MM.1S (cell line): ENCODE measurements at places on chromosomes 12 and 14.

DNA sequence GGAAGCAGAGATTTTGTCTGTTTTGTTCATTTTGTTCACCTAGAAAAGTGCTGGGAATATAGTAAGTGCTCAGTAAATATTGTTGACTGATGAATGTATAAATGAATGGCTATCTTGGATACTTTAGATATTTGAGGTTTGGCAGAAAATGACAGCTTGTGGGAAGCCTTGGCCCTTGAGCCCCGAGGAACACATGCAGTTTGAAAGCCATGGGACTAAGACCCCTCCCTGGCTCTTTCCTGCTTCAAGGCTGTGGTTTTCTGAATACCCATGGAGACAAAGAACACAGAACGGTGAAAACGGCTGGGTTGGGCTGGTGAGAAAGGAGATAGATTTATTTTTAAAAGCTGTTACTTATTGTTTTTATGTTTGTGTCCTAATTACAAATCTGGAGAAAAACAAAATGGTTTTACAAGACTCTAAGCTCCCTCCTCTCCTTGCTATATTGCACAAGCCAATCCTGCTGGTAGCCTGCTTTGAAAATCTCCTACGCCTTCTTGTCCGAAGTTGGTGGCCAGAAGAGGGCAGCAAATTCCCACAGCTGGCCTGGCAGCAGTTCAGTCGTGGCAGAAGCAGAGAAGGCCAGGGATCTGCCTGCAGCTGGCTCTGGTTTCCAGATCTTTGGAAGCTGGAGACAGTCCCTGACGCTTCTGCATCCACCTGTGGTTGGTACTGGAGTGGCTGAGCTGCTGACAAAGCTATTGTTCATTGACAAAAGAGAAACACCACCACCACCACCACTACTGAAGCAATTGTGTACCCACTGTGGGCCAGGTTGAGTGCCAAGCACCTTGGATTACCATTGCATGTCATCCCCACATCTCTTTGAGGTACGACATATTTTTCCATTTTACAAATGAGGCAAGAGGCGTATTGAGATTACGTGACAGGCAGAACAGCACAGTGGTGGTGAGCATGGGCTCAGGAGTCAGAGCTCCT is 5.2 kb upstream of the KRT85 start:
- H3K4me1 ChIP-seq, result no peaks in the 10 kb centered on the region
- no peak overlapping the region for H3K27ac ChIP-seq
- DNase-seq, result peak; percentile 52
- peaks cover 86% of the 10 kb centered on the region for H3K27me3 ChIP-seq

- DNase-seq, result no peak
- no peaks in the 10 kb centered on the region for H3K27me3 ChIP-seq
- no peaks in the 10 kb centered on the region for H3K36me3 ChIP-seq
- H3K27ac ChIP-seq, result no peak overlapping the region
These were observed 33.8 kb downstream of the SYT1 start for GRCh38 chr12:78898416-78898815.

GRCh38 chr14:64861916-64862315 is 17.8 kb downstream of the SPTB start:
- no peak for DNase-seq
- no peak overlapping the region for H3K27ac ChIP-seq
- H3K27me3 ChIP-seq, result no peaks in the 10 kb centered on the region

- no peak for DNase-seq
- H3K4me1 ChIP-seq, result no peaks in the 10 kb centered on the region
- no peak overlapping the region for H3K4me3 ChIP-seq
- no peak overlapping the region for H3K27ac ChIP-seq
These were observed 106.4 kb downstream of the PCNX1 start for GRCh38 chr14:71013551-71014192.

DNA sequence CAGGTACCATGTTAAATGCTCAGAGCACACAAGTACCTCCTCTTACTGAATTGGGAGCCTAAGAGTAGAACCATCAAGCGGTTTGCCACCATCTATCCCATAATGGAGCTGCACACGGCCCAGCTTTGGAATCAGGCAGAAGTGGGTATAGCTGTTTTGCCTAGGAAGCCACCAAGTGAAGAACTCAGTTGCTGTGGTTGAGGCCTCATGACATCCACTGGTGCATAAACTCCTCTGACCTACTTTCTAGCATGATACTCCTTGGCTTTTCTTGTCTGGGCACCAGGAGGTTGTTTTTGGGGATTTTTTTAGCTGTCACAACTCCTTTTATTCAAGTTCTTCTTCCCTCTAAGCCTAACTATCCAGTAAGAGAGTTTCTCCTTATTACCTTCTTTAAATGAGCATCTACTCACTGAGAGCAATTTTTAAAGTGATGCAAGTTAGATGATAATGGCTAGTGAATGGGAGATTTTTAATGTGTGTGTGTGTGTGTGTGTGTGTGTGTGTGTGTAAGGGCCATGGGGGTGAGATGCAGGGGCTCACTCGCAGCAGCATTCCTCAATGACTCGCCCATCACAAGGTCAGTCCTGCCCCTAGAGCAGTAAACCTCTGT is 20.9 kb upstream of the KRAS start:
- H3K27me3 ChIP-seq, result no peaks in the 10 kb centered on the region
- no peaks in the 10 kb centered on the region for H3K36me3 ChIP-seq
- peaks cover 14% of the 10 kb centered on the region for H3K4me1 ChIP-seq
- no peak overlapping the region for H3K4me3 ChIP-seq
- H3K27ac ChIP-seq, result no peak overlapping the region
- DNase-seq, result no peak

DNA sequence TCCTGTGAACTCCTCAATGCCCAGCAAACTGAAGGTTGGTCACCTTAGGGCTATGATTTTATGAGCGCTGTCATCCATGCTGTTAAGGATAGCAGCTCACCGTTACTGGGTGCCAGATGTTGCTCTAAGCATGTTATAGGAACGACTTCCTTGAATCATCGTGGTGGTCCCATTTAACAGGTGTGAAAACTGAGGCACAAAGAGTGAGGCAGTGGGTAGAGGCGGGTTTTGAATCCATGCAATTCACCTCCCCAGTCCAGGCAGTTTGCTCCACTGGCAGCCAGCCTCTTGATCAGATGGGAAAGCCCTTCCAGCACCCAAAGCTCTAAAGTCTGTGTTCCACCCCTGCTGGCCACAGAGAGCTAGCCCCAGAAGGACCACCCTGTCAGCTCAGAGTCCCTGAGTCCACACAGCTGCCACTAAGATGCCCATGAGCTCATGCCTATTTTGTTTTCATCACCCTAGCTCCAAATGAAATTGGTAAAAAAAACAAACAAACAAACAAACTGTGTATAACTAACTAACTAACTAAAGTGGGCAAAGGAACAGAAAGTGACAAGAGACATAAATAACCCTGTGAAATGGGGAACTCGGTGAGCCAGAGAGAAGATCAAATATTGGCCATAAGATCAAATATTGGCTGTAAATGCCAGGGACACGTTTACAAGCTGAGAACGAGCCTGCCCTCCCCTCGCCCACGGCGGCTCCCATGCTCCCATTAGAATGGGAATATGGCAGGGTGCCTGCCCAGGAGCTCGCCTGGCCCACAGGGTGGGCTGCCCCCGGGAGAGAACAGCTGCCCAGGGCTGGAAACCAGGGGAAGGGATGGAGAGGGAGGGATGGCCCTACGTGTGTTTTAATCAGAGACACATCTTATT is 72.3 kb upstream of the RFLNA start:
- no peak overlapping the region for H3K4me3 ChIP-seq
- DNase-seq, result no peak
- H3K36me3 ChIP-seq, result no peaks in the 10 kb centered on the region
- H3K27ac ChIP-seq, result no peak overlapping the region
- no peaks in the 10 kb centered on the region for H3K4me1 ChIP-seq

GRCh38 chr14:64910847-64911495 is 3.3 kb upstream of the CHURC1 start:
- no peak overlapping the region for H3K27ac ChIP-seq
- H3K4me1 ChIP-seq, result peaks cover 10% of the 10 kb centered on the region; the same call in 1 of the 2 replicates
- no peak for DNase-seq
- H3K27me3 ChIP-seq, result no peaks in the 10 kb centered on the region
- no peaks in the 10 kb centered on the region for H3K36me3 ChIP-seq
- no peak overlapping the region for H3K4me3 ChIP-seq

DNA sequence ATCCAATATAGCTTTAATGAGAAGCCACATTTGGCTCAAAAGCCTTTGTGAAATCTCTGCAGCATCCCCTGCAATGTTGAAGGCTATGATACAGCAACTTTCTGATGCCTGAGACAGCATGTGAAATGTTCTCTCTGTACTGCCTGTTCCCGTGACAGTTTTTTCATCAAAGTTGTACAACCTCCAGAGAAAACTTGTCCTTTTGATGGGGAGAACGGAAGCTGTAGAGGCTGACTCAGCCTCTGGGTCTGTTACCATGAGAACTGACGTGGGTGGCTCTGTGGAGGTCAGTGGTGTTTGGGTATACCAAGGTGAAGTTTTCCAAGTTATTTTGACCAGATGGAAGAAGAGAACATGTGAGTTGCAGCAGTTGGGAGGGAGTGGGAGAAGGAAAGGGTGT is 17.0 kb downstream of the SLC4A8 start:
- H3K27ac ChIP-seq, result no peak overlapping the region
- no peak overlapping the region for H3K4me3 ChIP-seq
- H3K27me3 ChIP-seq, result no peaks in the 10 kb centered on the region
- H3K36me3 ChIP-seq, result no peaks in the 10 kb centered on the region
- H3K4me1 ChIP-seq, result no peaks in the 10 kb centered on the region

GRCh38 chr14:21267886-21268616 is 1.2 kb downstream of the HNRNPC start:
- H3K4me3 ChIP-seq, result peak overlapping the region; percentile 86
- no peak for DNase-seq
- no peaks in the 10 kb centered on the region for H3K36me3 ChIP-seq
- peaks cover 24% of the 10 kb centered on the region for H3K4me1 ChIP-seq
- no peaks in the 10 kb centered on the region for H3K27me3 ChIP-seq

DNA sequence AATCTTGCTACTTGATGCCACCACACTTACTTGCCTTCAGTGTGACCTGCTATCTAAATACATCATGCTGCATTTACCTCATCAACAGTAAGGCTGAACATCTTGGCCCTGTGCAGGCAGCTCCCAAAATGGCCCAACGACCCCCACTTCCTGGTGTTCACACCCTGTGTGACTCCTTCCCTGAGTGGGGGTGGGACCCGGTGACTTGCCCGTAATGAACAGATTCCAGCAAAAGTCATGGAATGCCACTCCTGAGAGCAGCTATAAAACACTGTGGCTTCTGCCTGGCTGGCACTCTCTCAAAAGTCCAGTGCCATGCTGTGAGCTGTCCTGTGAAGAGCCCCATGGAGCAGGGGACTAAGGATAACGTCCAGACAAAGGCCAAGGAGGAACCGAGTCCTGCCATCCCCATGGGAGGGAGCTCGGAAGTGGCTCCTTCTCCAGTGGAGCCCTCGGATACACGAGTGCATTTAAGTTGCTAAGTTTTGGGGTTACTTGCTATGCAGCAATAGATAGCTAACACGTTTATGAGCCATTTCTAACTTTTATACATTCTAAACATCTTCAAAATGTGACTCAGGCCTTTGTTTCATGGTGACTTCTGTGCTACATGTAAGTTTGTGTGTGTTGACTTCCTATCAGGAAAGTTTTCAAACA is 33.0 kb downstream of the P2RX2 start:
- H3K27ac ChIP-seq, result no peak overlapping the region
- no peaks in the 10 kb centered on the region for H3K36me3 ChIP-seq
- DNase-seq, result no peak
- no peaks in the 10 kb centered on the region for H3K27me3 ChIP-seq
- no peak overlapping the region for H3K4me3 ChIP-seq

- no peak for DNase-seq
- H3K4me1 ChIP-seq, result no peaks in the 10 kb centered on the region
- no peak overlapping the region for H3K27ac ChIP-seq
- no peaks in the 10 kb centered on the region for H3K27me3 ChIP-seq
- no peaks in the 10 kb centered on the region for H3K36me3 ChIP-seq
These were observed 18.8 kb upstream of the VWF start for GRCh38 chr12:6143303-6143675.

DNA sequence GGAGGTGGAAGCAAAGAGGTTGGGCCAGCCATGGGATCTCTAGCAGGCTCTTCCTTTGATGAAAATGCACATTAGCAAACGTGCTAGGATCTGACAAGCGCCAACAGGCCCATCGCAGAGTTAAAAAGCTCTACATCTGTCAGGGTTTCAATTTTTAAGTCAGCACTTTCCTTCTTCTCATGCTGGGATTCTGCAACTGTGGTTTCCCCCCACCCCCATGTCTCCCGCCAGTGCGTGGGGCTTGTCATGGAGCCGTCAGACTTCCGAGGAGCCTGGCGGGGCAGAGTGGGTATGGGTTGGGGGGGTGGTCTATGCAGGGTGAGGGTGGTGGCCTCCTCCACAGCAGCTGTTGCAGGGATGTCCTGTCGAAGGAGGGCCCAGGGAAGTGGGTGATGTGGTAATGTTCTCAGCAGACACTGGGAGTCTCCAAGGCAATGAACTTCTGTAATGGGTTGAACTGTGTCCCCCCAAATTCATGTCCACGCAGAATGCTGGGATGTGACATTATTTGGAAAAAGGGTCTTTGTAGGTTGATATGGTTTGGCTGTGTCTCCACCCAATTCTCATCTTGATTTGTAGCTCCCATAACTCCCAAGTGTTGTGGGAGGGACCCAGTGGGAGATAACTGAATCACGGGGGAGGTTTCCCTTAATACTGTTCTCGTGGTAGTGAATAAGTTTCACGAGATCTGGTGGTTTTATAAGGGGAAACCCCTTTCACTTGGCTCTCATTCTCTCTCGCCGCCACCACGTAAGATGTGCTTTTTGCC is 115.2 kb upstream of the MAP1LC3B2 start:
- H3K4me1 ChIP-seq, result no peaks in the 10 kb centered on the region
- no peak overlapping the region for H3K4me3 ChIP-seq
- H3K27ac ChIP-seq, result no peak overlapping the region
- no peaks in the 10 kb centered on the region for H3K36me3 ChIP-seq
- no peaks in the 10 kb centered on the region for H3K27me3 ChIP-seq
